ENCODE measurements at places on chromosomes 4 and X.

DNA sequence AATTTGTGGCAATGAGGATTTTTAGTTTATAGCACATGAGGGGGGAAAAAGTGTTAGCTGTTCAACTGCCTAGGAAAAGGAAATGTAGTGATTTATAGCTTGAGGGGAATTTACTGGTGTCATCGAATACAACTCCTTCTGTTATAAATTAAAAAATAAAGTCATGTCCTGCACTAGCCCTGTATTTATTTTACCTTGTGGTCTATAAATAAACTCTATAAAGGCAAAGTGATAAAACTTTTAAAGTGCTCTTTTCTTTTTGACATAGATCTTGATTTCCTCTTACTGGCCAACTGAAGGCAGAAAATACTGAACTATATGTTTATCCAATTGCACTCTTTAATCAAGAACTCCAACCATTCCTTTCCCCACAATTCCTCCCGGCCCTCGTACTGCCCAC, 672.1 kb upstream of the SLIT2 start:
- DNase-seq: no peak

GRCh38 chr4:5391492-5391891, 316.9 kb downstream of the EVC2 start:
- no peak for DNase-seq

- no peak for DNase-seq
Measured at GRCh38 chrX:68934922-68935321, 106.1 kb downstream of the EFNB1 start.

DNA sequence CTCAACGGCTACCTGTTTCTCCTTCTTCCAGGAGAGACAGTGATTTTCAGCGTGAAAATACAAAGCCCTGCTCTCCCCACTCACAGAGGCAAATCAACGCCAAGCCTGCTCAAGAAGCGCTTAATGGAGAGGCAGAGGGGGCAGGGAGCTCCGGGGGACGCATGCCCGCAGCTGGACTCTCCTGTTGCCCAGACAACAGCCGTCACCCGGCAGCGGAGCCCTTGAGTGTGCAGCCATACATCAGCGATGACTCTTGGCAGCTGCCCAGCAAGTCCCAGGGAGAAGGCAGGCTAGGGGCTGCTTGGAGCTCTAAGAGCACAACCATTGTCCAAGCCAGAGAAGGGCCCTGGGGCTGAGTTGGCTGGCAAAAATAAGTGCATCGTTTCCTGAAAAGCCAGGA, 71.0 kb upstream of the AFAP1 start:
- peak; percentile 54 for DNase-seq

GRCh38 chr4:18209448-18209847, 187.9 kb upstream of the LCORL start:
- DNase-seq: no peak

DNA sequence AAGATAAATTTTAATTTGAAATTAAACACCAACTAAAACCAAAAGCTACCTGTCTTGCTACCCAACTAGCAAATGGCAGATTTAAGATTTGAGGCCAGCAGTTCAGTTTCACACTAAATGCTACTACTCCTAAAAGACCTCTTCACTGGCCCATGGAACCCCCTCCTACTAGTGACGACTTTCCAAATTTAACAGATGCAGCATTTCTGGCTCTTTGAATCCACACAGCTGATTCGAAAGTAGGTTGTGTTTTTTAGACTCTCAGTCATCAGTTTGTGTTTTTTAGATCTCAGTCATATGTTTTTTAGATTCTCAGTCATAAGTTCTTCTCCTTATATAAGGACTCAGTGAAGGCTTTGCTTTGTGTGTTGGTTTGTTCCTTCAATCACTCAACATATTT, 11.1 kb upstream of the CC2D2A start:
- DNase-seq: no peak
